ENCODE measurements at places on chromosomes 11 and 22.

- DNase-seq, result no peak
These were observed 99.3 kb upstream of the LDLRAD3 start for GRCh38 chr11:35844579-35844978.

DNA sequence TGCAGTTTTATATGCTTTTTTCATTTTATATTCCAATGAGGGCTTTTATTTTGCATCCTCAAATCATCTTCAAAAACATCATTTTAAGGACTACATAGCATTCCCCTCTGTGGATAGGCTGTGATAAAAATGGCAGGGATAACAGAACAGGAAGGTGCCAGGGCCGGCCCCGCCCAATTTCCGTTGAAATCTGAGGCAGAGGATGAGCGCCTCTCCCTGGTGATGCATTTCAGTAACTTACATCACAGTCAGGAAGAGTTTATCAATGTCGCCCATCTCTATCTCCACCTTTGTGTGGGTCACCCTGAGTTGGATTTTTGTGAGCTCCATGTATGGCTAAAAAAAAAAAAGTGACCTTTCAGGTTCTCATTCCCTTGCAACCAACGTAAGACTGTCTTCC, 201.6 kb downstream of the DSCAML1 start:
- no peak for DNase-seq

GRCh38 chr11:30984442-30984816, 385.1 kb downstream of the DCDC1 start:
- DNase-seq, result no peak

GRCh38 chr22:41127451-41127850, 35.1 kb downstream of the EP300 start:
- no peak for DNase-seq

- DNase-seq, result peak; percentile 47
These were observed 6.1 kb upstream of the SSTR3 start for GRCh38 chr22:37218399-37218770.

DNA sequence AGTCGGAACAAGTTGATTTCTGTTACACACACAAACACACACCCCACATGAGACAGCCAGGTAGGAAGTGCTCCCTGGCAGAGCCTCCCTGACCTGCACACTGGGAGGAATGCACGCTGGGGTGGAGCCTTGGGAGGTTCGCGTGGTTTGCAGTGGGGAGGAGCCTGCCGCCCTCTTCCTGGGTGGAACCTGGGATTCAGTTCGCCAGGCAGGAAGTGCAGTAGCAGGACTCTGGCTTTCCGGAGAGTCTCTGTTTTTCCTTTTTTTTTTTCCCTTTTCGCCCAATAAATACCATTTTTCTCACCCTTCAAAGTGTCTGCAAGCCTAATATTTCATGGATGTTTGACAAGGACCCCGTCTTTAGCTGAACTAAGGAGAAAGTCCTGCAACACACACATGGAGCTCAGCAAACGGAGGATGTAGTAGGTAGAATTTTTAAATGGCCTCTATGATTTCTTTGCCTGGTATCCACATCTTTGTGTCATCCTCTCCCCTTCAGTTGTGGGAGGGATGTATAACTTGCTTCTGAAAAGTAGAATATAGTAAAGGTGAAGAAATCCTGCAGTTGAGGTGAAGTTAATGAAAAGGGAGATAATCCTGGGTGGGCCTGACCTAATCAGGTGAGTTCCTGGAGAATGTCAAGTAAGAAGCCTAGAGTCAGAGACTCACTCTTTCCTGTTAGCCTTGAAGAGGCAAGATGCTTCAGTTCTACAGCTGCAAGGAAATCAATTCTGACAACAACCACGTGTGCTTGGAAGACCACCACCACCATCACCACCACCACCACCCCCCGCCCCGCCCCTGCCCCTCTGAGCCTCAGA, 72.9 kb downstream of the PIWIL4 start:
- no peak for DNase-seq

DNA sequence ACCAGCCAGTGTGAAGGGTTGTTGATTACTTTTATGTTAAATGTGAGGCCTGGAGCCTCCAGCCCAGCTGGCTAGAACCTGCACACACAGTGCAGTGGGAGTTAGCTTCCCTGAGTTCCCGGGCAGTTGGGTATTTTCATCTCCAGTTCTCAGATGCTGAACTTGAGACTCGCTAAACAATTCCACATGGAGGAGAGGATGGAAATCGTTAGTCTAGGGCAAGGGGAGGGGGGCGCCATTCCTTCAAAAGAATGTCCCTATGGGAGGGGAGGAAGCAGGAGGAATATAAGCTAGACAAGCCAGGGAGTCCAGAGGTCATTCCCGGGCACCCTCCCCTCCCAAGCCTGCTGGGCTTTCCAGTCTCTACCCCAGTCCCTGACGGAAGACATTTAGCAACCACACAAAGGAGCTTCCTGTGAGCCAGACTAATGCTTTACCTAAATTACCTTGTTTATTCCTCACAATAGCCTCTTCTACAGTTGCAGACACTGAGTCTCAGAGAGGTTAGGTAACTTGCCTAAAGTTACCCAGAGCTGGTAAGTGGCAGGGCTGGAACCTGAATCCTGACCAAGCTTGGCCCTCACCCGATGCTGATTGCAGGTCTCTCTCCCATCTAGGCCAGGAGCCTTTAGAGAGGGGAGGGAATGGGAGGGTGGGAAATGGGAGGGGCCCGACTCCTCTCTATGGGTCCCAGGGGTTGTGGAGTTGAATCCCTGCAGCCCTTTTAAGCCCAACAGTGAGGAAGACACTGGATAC, 1.9 kb upstream of the TSKU start:
- no peak for DNase-seq

Measured in GM06990 (cell line).